ENCODE measurements at places on chromosomes 3 and 15.

GRCh38 chr15:57505949-57506391, 85.7 kb upstream of the MYZAP start:
- no peaks in the 10 kb centered on the region for H3K27me3 ChIP-seq
- no peak overlapping the region for H3K27ac ChIP-seq
- H3K4me3 ChIP-seq, result no peak overlapping the region
- no peaks in the 10 kb centered on the region for H3K36me3 ChIP-seq
- H3K4me1 ChIP-seq, result no peaks in the 10 kb centered on the region

DNA sequence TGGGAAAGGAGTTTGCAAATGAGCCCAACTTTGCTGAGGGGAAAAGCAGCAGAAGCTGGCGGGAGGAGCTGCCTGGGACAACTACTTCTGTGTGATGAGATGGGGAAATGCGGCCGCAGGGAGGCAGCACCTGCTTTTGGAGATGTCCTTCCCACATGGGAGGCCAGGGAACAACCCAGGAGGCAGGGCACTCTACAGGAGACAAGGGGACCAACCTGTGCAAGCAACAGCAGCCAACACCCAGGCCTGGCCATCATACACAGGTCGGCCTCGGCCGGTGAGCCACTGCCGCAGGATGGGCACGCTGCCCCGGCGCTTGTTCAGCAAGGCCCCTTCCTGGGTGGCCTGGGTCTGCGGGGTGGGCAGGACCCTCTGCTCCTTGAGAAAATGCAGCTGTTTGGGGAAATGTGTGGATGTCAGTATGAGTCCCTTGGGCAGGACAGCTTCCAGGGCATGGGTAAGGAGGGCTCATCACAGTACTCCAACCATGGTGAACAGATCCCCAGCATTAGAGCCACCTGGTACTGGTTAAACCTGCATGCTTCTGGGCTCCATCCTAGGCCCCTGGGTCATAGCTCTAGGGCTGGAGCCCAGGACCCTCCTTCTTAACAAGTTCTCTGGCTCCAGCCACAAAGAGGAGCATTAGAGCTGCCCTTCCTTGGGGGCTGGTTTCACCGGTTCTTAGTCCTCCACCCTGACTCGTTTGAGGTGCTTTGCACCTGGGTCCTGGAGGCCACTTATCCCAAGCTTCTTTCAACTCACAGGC, 11.6 kb downstream of the EPB42 start:
- no peak for DNase-seq
- peaks cover 12% of the 10 kb centered on the region for H3K27me3 ChIP-seq
- no peak overlapping the region for H3K27ac ChIP-seq
- H3K4me3 ChIP-seq, result no peak overlapping the region

DNA sequence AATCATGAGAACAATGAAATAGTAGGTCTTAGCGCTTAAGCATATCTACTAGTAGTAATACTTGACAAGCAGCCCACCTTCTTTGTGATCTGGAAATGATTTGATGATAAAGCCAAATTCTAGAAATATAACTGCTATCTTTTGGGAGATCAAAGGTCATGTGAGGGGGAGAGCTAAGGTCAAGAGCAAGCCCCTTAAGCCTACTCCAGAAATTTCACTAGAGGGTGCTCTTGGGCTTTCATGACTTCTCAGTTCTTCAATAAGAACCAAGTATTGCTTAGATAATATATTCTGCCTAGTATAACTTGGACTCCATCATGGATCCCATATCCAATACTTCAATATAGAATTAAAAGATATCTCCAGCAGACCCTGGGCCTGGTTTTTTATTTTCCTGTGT, 319.6 kb downstream of the ZBTB20 start:
- H3K4me1 ChIP-seq, result no peaks in the 10 kb centered on the region
- H3K36me3 ChIP-seq, result no peaks in the 10 kb centered on the region
- no peak for DNase-seq

GRCh38 chr3:171055336-171056178, 29.0 kb upstream of the SLC2A2 start:
- H3K36me3 ChIP-seq, result no peaks in the 10 kb centered on the region
- no peak for DNase-seq
- no peaks in the 10 kb centered on the region for H3K4me1 ChIP-seq
- no peak overlapping the region for H3K27ac ChIP-seq

- H3K4me3 ChIP-seq, result no peak overlapping the region
- H3K4me1 ChIP-seq, result no peaks in the 10 kb centered on the region
- H3K27ac ChIP-seq, result no peak overlapping the region
Measured at GRCh38 chr15:89677381-89677780, 1.8 kb downstream of the PLIN1 start.

DNA sequence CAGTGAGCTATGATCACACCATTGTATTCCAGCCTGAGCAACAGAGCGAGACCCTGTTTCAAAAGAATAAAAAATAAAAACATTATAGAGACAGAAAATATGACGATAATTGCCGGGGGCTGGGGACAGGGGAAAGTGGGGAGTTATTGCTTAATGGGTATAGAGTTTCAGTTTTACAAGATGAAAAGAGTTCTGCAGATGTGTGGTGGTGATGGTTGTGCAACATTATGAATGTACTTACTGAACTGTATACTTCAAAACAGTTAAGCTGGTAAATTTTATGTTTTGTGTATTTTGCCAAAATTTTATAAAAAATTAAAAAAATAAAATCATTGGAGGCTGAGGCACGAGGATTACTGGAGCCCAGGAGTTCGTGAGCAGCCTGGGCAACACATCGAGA, 24.8 kb upstream of the ZNF774 start:
- H3K27me3 ChIP-seq, result no peaks in the 10 kb centered on the region
- no peaks in the 10 kb centered on the region for H3K36me3 ChIP-seq
- no peak overlapping the region for H3K4me3 ChIP-seq
- no peak for DNase-seq

DNA sequence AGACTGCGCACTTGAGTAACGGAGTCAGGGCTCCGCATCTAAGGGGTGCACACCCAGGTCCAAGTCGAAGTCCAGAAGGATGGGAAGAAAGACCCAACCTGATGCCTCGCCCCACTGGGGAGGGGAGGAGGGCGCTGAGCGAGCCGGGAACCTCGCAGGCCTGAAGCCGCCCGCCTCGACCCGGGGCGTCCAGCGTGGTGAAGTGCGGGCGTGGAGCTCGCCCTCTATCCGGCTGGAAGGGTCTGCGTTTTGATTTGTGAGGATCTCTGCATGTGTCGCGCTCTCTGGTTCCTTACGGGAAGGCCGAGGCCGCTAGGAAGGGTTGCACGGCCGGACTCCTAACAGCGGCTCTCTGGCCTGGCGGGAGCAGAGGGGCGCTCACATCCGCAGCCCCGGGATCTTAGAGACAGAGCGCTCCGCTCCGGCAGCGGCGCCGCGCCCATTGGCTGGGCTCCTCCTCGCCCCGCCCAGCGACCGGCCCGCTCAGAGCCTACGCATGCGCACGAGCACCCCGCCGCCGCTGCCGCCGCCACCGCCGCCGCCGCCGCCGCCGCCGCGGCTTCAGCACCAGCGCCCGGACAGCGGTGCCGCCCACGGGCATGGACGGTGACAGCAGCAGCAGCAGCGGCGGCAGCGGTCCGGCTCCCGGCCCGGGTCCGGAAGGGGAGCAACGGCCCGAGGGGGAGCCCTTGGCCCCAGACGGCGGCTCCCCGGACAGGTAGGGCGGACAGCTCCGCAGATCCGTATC, at the start of gene DISP2:
TSS of gene DISP2 (plus strand) at position 497 of the 748 bp plus-strand sequence. CDS start at position 600, 103 bp downstream.
- peaks cover 12% of the 10 kb centered on the region for H3K4me1 ChIP-seq
- H3K4me3 ChIP-seq, result peak within 1 kb of the TSS; percentile 78
- no peaks in the 10 kb centered on the region for H3K36me3 ChIP-seq
- peak; percentile 90 for DNase-seq
- H3K27me3 ChIP-seq, result peaks cover 11% of the 10 kb centered on the region
- H3K27ac ChIP-seq, result no peak within 1 kb of the TSS

DNA sequence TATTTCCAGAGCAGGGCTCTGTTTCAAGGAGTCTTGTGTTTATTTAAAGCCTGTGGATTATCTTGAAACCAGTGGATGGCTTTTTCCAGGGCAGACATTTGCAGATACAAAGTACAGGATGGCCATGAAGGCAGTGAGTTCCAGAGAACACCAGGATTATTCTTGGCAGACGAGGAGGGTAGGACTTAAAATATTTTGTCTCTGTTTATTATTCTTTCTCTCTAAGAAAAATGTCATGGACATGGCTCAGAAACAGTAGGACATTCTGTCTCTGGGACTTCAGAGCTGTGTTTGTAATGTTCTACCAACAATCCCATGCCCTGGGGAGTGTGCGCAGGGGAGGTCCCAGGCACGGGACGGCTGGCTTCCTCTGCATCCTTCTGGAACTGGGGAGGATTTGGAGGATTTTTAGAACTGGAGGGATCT, 125.9 kb downstream of the ATP10A start:
- DNase-seq, result no peak
- no peaks in the 10 kb centered on the region for H3K27me3 ChIP-seq
- peaks cover 21% of the 10 kb centered on the region for H3K4me1 ChIP-seq
- no peak overlapping the region for H3K27ac ChIP-seq
- no peak overlapping the region for H3K4me3 ChIP-seq
- peaks cover 26% of the 10 kb centered on the region for H3K36me3 ChIP-seq

GRCh38 chr15:39908186-39908585, 11.9 kb downstream of the GPR176 start:
- DNase-seq, result no peak
- peaks cover 25% of the 10 kb centered on the region for H3K27me3 ChIP-seq

- H3K4me1 ChIP-seq, result peaks cover 14% of the 10 kb centered on the region
- H3K27ac ChIP-seq, result no peak overlapping the region
- no peaks in the 10 kb centered on the region for H3K36me3 ChIP-seq
- peaks cover 14% of the 10 kb centered on the region for H3K27me3 ChIP-seq
Measured at GRCh38 chr15:61828860-61829513, 231.3 kb downstream of the VPS13C start.

All from activated CD8-positive, alpha-beta T cell treated with anti-CD3 and anti-CD28 coated beads, Interleukin-2, amount 10 ng/mL, durations not matched to agents 7 days and 5 days (primary cell).